NCI-H460 (cell line): ENCODE measurements at places on chromosomes 16 and 17.

DNA sequence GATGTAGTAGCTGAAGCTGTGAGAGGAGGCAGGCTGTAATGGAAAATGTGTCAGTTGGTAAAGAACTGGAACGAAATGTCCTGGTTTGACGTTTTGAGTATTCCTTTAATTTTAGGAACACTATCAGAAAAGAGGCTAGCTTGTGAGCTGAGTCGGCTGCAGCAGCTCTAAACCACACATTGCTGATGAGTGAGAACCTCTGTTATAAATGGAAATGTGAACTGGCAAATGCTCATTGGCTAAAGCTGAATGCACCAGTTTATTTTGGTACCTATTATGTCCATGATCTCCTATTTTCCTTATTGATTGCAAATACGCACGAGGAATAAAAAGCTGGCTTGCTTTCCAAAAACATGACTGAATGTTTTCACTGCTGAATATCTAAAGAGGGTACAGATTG is 11.0 kb upstream of the WIPI1 start:
- no peak for DNase-seq

- DNase-seq, result no peak
Measured at GRCh38 chr17:77965352-77965751, 6.8 kb downstream of the TNRC6C start.

GRCh38 chr17:260944-261343 is 79.5 kb upstream of the DOC2B start:
- DNase-seq, result no peak

- no peak for DNase-seq
Measured at GRCh38 chr16:4696172-4696904, 3.0 kb downstream of the NUDT16L1 start.

- no peak for DNase-seq
Measured at GRCh38 chr16:54116124-54116655, 170.4 kb downstream of the IRX3 start.

- no peak for DNase-seq
Measured at GRCh38 chr16:12569061-12569460, 234.6 kb downstream of the CPPED1 start.

GRCh38 chr16:65213866-65214595 is 92.2 kb upstream of the CDH11 start:
- DNase-seq, result peak; percentile 88

DNA sequence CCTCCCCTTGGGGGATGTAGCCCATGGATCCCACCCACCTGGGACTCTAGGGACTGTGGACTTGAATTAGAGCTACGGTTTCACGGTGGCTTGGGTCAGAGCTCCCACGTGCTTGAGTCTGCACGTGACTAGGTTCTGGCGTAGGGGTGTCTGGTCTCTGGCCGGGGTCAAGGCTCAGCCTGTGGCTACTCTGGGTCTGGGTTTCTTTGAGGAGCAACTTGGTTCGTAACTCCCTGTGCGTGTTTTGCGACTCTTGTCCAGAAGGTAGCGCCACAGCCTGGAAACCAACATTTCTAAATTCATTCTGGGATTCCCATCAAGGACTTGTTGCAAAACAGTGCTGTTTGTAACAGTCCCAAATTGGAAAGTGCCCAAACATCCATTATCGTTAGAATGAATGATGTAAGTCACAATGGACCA is 470 bp upstream of the GGT6 start:
- no peak for DNase-seq

- DNase-seq, result no peak
Measured at GRCh38 chr17:20098314-20098713, 89.2 kb downstream of the SPECC1 start.

GRCh38 chr16:88466175-88466862 is 13.2 kb downstream of the ZFPM1 start:
- no peak for DNase-seq

GRCh38 chr16:396199-396598 is 800 bp upstream of the NME4 start:
- no peak for DNase-seq

DNA sequence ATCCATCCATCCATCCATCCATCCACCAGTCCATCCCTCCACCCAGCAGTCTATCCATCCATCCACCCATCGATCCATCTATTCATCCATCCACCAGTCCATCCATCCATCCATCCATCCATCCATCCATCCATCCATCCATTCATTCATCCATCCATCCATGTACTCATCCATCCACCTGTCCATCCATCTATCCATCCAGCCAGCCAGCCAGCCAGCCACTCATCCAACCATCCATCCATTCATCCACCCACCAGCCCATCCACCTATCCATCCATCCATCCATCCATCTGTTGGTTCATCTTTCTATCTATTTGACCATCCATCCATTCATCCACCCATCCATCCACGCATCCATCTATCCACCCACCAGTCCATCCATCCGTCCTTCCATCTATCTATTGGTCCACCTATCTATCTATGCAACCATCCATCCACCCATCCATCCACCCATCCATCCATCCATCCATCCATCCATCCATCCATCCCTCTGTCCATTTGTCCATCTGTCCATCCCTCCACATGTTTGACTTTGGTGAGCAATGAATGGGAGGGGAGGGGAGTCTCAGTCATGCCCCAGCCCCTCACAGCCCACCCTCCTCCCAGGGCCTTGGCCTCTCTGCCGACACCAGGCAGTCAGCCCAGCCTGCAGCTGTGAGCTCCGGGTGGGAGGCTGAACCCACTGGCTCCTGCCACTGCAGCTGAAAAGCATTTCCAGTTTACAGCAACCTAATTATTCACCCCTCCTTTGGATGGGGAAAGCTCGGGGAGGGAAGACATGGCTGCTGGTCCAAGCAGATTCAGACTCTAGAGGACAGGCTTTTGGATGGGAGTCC is 38.1 kb upstream of the SSTR5 start:
- DNase-seq, result no peak

DNA sequence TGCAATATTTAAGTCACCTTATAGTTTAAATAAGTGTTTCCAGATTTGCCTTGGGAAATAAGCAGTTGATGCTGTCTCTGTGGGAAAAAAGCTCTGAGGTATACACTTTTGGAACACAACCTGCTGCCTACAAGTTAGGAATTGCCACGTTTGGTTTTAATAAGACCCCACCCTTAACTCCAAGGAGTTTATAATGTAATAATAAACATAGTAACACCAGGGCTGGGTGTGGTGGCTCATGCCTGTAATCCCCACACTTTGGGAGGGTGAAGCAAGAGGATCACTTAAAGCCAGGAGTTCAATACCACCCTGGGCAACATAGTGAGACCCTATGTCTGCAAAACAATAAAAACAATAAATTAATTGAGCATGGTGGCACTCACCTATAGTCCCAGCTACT is 15.9 kb upstream of the SMG1 start:
- DNase-seq, result no peak

GRCh38 chr17:3754458-3755334 is 31.0 kb downstream of the HASPIN start:
- no peak for DNase-seq

DNA sequence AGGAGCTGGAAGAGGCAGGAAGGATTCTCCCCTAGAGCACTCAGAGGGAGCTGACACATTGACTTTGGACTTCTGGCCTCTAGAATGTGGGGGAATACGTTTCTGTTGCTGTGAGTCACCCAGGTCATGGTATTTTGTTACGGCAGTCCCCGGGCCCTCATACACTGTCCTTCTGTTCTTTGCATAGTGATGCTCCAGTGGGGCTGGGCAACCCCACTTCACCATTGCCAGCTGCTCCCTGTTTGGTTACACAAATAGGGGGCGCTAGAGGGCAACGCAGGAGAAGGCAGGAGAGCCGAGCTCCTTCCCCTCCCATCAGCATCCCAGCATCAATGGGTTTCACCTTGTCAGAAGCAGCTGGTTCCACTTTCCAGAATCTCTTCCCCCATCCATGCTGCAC is 257.7 kb upstream of the FOXF1 start:
- peak; percentile 59 for DNase-seq

DNA sequence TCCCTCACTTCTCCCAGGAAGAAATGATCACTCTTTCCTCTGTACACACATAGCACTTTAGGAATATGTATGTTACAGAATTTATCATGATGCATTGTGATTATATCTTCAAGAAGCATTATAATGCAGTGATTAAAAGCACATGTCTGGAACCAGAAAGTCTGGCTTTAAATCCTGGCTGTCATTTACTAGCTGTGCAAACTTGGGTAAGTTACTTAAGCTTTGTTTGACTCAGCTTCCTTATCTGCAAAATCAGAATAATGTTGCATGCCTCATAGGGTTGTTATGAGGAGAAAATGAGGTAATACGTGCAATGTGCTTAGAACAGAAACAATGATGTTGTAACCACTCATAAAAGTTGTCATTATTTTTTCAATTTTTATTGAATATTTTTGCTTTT is 156.3 kb upstream of the ZKSCAN2 start:
- DNase-seq, result no peak

DNA sequence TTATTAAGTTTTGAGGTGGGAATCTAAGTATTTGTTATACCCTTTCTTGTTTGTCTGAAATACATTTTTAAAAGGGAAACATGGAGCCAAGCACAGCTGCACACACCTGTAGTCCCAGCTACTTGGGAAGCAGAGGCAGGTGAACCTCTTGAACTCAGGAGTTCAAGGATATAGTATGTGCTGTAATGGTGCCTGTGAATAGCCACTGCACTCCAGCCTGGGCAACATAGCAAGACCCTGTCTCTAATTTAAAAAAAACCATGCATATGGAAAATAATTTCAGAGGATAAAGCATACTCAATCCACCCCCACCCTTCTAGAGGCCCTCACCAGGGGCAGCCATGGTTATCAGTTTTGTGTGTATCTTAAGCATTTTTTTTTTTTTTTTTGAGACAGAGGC is 3.4 kb upstream of the DDX19B start:
- DNase-seq, result no peak

GRCh38 chr17:47670064-47670463 is 20.3 kb downstream of the KPNB1 start:
- no peak for DNase-seq

DNA sequence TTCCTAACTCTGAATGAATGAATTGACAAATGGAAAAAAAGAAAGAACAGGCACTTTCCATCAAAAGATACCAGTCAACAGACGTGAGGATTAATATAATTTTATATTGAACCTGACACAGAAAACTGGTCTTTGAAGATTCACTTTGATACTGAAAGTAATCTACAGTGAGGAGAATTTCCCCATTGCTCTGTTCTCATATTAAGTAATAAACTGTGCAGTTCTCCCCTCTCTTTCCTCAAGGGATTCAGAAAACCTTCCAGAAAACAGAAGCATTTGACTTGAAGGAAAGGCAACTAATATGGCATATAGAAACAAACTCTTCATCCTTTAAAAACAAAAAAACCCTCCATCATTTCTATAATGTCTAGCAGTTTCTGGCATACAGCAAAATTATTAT is 2.2 kb downstream of the TEX2 start:
- DNase-seq, result no peak
